ENCODE measurements at places on chromosomes 7 and 10. TPM values are rescaled to one million over a fixed set of nuclear protein-coding genes. Genes with fewer than 3 reads are reported as not detected.

The CALML5 gene
- not detected for total RNA-seq

The ZNF273 gene
- 2.8 TPM for total RNA-seq

The PGAM2 gene
- total RNA-seq = not detected

The EPO gene
- total RNA-seq = not detected

The PPP1R17 gene
- total RNA-seq = not detected

The ZC3HAV1 gene
- total RNA-seq = 27.9 TPM

The PRPS1L1 gene
- not detected for total RNA-seq

The CCL24 gene
- not detected for total RNA-seq

The NRAP gene
- total RNA-seq = not detected

The ACTA2 gene
- 21.5 TPM for total RNA-seq

The ANKRD30A gene
- 0.88 TPM for total RNA-seq

The VWDE gene
- 0.60 TPM for total RNA-seq

The CHAT gene
- total RNA-seq = not detected

The ICA1 gene
- 0.85 TPM for total RNA-seq

The DRGX gene
- not detected for total RNA-seq

The AKR1E2 gene
- total RNA-seq = 6.3 TPM

The DNAJC12 gene
- total RNA-seq = 65.1 TPM

The TSC22D4 gene
- 29.3 TPM for total RNA-seq

The TAS2R5 gene
- total RNA-seq = 0.50 TPM

The AKR1C1 gene
- total RNA-seq = 507 TPM

The LBX1 gene
- total RNA-seq = not detected

The SMURF1 gene
- 23.6 TPM for total RNA-seq

The OGDHL gene
- total RNA-seq = 0.07 TPM

The TMEM236 gene
- total RNA-seq = 0.07 TPM

The ABCB1 gene
- 0.29 TPM for total RNA-seq

The ITIH5 gene
- not detected for total RNA-seq

The HERPUD2 gene
- 19.9 TPM for total RNA-seq
